ENCODE measurements at places on chromosomes 1 and 21. TPM values are rescaled to one million over a fixed set of nuclear protein-coding genes. Genes with fewer than 3 reads are reported as not detected.

DNA sequence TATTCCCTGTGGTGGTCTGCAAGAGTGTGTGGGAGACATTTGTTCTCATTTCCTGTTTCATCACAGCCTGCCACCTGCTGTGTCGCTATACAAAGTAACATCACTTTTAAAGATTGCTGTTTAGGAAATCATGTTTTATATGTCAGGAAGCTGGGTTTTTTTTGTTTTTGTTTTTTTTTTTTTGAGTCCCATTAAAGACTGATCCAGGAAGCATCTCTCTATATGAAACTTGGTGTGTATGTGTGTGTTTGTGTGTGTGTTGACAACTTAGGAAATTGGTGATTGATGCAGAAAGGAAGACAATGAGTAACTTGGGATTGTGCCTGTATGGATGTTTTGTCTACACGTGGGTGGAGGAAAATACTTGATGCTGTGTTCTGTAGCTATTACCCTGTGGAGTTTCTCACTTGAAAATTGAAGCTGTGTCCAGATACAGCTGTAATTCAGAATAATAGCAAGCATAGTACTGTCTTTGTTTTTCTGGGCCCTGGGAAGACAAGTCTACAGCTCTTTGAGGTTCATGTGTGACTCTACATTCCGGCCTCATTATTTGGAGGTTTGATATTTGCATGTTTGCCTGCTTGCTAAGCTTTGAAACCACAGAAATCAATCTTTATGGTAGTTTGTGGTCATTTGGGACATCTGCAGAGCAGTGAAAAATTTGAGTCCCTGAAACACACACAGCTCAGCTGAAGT lies 47.9 kb downstream of the LAMC1 start:
- 0 out of 3 replicates have a peak, but pooled peaks cover 2% of the 10 kb centered on the region for H3K27me3 ChIP-seq
- no peak for DNase-seq
- no peak overlapping the region for H3K4me3 ChIP-seq
- no peaks in the 10 kb centered on the region for H3K4me1 ChIP-seq
- H3K36me3 ChIP-seq = no peaks in the 10 kb centered on the region

FAM163A gene
- not detected for polyA plus RNA-seq

LMX1A gene
- not detected for polyA plus RNA-seq

DNA sequence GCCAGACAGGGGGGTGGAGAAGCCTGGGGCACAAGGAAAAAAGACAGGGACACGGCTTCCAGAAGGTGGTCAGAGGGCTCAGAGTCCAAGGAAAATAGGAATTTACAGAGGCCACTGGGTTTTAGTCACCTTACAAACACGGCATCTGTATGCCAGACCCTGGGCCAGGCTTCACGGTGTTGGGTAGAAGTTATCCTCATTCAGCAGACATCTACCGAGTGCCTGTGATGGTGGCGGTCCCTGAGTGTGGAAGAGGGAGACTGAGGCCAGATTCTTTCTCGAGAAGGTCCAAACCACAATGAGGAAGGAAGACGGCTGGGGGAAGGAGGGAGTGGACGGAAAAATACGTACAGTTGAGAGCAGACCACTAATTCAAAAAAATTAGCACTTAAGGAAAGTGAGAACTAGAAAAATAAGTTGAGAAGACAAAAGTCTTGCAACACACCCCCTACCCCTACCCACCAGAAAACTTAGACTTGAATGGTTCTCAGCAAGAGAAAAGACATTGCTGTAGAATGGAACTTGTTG lies 864 bp upstream of the BTG2 start:
- no peak for DNase-seq
- H3K4me1 ChIP-seq = peaks cover 69% of the 10 kb centered on the region
- H3K36me3 ChIP-seq = peaks cover 11% of the 10 kb centered on the region
- H3K27ac ChIP-seq = peak overlapping the region; percentile 90
- no peaks in the 10 kb centered on the region for H3K27me3 ChIP-seq
- peak overlapping the region; percentile 69 for H3K4me3 ChIP-seq

DNA sequence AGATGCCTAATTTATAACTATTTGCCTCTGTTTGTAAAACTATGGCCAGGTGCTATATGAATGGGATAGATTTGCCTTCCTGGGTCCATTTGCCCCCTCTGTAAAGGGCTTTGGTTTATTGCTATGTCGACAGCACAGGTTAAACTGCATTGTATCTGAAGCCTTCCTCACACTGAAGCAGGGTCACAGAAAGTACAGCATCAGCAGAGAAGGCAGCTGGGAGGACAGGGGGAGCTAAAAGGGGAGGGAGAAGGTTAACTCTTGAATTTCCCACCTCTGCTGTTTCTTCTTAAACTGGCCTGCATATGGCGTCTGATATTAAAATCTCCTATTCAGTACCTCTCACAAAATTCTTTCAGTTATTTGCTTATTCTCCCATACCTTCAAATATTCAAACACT lies 297.4 kb downstream of the TM2D1 start:
- H3K4me3 ChIP-seq = no peak overlapping the region
- H3K4me1 ChIP-seq = no peaks in the 10 kb centered on the region
- H3K36me3 ChIP-seq = no peaks in the 10 kb centered on the region

GRCh38 chr1:6071219-6071618 lies 25.5 kb downstream of the KCNAB2 start:
- H3K4me3 ChIP-seq = no peak overlapping the region
- H3K36me3 ChIP-seq = no peaks in the 10 kb centered on the region
- H3K27me3 ChIP-seq = peaks cover 32% of the 10 kb centered on the region
- H3K4me1 ChIP-seq = peaks cover 29% of the 10 kb centered on the region
- no peak overlapping the region for H3K27ac ChIP-seq
